ENCODE measurements at places on chromosomes 13 and 19. TPM values are rescaled to one million over a fixed set of nuclear protein-coding genes. Genes with fewer than 3 reads are reported as not detected.

DNA sequence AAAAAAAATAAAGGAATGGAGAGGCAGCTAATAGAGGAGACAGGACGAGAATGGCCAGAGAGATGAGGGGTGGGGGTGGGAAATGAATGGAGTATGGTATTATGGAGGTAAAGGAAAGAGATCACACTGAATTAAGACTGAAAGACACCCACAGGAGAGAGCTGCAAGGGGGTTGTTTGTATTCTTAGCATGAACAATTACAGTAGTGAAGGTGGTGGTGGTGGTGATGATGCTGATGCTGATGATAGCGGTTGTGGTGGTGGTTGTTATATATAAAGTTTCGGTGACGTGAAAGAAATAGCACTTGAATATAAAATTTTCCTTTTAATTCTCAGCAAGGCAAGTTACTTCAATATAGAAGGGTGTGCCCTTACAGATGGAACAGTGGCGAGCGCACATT lies 2.8 kb upstream of the ADGRE3 start:
- no peak for DNase-seq

GRCh38 chr19:10228920-10229319 lies 2.2 kb downstream of the S1PR2 start:
- peak; percentile 87 for DNase-seq

DNA sequence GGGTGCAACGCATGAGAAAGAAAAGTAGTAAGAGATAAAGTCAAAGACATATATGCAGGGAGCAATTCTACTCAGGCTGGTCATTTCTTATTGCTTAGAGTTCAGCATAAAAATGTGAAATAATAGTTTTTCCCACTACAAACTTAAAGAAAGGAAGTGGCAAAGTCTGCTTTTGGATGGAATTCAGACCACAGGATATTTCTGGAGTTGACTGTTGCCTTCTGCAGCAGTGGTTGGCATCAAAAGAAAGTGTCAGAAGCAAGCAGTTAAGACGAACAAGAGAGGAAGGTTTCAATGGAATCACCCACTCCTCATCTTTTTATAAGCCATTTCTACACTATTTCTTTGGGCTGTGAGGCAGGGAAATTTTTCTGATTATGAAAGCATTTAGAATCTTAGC lies 36.2 kb upstream of the TRPC4 start:
- DNase-seq = no peak

DNA sequence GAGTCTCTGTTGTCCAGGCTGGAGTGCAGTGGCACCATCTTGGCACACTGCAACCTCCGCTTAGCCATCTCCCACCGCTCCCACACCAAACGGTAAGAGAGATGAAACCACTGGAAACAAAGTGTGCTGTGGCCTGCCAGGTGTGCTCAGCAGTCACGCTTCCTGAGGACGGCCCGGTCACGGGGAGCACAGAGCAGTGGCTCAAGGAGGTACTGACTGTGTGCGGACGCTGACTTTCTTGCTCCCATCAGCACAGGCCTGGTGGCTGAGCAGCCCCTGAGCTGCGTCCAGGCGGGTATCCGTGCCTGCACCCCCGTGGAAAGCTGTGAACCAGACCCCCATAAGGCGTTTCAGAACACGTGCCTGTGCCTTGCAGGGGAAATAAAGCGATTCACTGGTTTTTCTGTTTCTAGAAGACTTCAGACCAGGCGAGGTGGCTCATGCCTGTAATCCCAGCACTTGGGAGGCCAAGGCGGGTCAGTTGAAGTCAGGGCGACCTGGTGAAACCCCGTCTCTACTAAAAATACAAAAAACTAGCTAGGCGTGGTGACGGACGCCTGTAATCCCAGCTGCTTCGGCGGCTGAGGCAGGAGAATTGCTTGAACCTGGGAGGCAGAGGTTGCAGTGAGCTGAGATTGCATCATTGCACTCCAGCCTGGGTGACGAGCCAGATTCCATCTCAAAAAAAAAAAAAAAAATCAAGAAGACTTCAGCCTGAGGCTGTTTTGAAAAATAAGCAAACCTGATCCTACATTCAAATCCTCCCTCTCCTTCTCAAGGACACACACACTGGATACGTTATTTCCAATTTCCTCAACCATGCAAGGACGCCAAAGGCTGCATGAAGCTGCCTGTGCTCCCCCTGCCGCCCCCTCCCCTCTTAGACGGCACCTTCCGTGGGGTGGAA lies 25.5 kb downstream of the ADPRHL1 start:
- DNase-seq = no peak

DNA sequence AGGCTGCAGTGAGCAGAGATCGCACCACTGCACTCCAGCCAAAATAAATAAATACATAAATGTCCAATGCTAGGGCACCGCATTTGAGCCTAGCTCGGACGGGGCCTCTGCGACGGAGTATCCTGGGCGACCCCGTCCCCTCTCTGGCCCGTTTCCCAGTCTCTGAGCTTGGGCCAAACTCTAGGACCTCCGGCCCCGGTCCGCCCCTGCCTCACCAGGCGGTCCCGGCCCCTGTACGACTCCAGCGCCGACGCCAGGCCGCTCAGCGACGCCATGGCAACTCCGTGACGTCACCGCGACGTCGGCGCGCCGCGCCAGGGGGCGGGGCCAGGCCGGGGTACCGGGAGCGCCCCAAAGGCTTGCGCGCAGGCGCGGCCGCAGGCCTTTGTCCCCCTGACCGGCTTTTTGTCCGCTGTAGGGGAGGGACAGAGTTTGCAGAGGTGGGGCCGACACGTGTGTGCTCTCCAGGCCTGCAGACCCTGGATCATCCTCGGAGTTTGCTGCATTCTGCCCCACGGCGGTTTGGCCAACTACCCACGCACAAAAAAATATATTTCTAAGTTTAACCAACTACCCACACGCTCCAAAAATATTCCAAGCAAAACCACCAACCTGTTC lies at the start of gene PEX11G:
PEX11G (minus strand) TSS at position 300 of the 618 bp plus-strand sequence; CDS start at position 275, 25 bp downstream.
- peak; percentile 100 for DNase-seq

DNA sequence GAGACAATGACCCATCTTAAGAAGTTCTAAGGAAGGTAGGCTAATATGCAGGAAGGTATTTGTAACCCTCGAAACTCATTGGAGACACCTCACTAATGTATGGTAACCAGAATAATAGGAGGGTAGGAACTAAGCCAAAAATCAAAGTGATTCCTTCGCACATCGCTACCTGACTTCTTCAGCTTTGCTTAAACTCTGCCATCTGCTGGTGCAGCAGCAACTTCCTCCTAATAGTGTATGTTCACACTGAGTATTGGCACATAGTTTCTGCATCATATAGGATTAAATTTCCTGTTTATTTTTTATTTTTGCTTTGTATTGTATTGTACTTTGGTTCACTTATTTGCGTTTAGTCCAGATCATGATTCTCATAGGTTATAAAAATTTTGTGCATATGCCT lies 676.2 kb downstream of the GPC5 start:
- DNase-seq = peak; percentile 8

- no peak for DNase-seq
These were observed 75.2 kb downstream of the WDFY2 start for GRCh38 chr13:51659276-51660127.

- peak; percentile 6 for DNase-seq
These were observed 480.2 kb upstream of the MIR17HG start for GRCh38 chr13:90867336-90867683.

DNA sequence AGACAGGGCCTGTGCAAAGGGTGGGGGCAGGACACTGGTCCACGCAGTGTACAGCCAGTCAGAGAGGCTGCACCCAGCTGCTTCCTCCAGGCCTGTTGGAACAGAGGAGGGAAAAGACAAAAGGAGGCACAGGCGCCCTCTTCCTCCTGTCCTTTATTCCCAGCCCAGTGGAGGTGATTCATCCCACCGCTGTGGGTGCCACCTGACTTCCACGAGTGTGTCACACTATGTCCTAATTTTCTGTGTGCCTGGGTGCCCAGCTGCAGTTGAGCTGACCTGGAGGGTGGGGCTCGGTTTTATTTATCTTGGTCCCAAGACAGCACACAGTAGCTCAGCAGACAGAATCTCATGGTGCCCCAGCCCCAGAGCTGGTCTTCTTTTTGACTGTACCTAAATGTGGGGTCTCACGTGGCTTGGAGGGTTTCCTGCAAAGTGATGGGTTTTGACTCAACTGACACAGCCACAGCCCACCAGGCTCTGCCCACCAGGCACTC lies 9.0 kb downstream of the EPS15L1 start:
- DNase-seq = no peak

DNA sequence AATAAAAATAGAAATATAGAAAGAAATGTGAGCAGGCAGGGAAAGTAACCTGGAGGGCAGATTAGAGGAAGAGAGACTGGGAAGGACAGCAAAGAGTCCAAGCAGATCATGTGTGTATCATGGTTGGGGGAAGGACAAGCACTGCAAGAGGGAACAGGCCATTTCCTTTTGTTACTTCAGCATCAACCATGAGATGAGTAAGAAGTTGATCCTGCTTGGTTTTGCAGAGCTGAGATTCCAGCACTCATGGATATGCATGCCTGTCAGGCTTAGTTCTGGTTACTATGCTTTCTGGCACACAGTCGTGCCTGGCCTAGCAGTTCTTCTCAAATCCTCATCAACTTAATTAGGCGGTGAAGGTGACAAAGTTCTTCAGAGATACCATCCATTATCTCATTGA lies 18.1 kb downstream of the NALCN start:
- DNase-seq = no peak

DNA sequence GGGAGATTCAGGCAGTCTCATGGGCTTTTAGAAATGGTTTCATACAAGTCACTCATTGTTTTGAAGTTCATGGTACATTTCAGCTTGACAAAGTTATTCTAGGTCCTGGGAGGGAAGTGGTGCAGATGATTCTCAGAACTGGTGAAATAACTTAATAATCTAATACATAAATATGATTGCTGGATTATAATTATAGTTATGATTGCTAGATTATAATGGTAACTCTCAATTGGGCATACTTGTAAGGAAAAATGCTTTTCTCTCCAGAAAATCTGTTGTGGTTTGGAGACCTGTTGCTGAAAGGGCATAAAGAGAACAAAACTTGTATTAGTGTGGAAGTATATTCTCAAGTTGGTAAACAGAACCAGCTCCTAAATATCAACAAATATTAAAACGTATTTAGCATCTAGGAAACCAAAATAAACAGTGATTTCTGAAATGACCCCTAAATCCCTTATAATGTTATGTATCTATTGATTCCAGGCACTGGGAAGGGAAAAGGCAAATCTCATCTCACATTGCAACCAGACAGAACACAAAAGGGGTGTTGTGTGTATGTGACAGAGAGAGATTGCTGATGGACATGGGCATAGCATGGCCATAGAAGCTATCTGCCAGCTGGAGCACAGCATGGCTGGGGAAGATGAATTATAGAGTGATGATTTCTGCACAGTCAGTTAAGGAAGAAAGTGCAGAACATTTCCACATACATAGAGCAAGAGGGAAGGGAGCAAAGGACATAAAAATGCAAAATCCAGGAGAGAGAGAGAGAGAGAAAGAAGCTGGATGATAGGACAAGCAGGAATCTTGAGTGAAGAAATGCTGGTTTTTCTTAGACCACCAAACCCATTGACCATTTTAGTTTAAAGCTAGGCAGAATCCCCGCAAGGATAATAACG lies 87.1 kb upstream of the FRY start:
- no peak for DNase-seq

GRCh38 chr19:1409204-1410005 lies 2.0 kb downstream of the DAZAP1 start:
- no peak for DNase-seq

- no peak for DNase-seq
These were observed 7.9 kb upstream of the WBP4 start for GRCh38 chr13:41053384-41053826.

DNA sequence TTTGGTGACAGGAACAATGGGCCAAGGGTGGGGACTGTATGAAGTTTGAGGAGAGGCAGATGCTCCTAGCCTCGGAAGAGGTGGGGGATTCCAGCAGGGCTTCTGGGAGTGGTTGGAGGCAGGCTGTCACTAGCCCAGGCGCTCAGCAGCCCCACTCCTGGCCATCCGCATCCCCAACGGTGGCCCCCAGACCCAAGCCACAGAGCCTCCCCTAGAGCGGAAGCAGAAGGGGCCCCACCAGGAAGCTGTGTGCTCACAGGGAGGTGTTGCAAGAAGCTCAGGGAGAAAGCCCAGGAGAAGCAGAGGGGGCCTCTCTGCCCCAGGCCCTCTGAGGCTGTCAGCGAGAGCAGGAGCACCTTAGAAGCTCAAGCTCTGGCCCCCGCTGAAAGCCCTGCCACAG lies 8.3 kb downstream of the PRAM1 start:
- DNase-seq = peak; percentile 70

DNA sequence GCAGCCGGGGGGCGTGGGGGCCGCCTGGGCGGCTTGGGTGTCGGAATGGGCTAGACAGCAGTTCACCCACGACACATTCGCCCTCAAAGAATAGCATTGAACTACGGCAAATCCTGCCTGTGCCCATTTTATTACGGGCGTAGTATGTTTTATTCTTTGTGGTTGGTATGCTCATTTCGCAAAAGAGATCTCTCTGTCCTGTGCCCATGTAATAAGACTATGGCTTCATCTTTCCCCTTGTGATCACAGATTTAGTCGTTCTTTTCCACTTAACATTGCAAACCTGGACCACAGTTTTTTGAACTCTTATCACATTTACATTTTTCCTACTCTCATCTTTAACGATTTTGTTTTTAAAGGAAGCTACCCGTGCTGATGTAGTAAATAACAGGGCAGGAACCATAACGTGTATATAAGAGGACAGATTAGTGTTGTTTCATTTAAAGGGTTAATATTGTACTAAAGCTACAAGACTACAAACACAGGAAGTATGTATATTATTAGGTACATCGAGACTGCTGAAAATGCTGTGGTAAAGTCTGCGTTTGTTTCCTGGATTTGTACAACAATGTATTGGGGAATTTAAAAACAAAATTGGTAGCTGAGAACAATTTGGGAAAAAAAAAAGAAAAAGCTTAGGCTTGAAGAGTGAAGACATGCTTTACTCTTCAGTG lies 3.2 kb upstream of the MYCBP2 start:
- DNase-seq = no peak

DNA sequence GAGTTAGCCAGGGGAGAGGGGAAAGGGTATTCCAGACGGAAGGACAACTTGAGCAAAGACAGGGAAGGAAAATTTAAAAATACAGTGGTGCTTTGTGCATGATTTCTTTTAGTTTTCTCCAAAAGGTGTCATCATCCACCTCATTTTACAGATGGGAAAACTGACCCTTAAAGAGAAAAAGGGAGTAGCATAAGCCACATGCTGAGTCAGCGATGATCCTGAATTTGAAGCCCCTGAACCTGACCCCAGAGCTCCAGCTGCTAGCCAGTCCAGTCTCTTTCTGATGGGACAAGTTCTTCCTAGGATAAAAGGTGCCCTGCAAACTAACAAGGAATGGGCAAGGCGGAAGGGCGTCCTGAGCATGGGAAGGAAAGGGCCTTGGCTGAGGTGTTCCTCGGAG lies 10.3 kb downstream of the CABP5 start:
- no peak for DNase-seq

The SAFB gene
- total RNA-seq = 64.4 TPM

Data from H7 (cell line).